ENCODE measurements at places on chromosomes 13 and 19.

GRCh38 chr13:79614250-79614918, 133.4 kb downstream of the NDFIP2 start:
- no peak for DNase-seq

- no peak for DNase-seq
These were observed 37.0 kb upstream of the MAP3K10 start for GRCh38 chr19:40154121-40154680.

DNA sequence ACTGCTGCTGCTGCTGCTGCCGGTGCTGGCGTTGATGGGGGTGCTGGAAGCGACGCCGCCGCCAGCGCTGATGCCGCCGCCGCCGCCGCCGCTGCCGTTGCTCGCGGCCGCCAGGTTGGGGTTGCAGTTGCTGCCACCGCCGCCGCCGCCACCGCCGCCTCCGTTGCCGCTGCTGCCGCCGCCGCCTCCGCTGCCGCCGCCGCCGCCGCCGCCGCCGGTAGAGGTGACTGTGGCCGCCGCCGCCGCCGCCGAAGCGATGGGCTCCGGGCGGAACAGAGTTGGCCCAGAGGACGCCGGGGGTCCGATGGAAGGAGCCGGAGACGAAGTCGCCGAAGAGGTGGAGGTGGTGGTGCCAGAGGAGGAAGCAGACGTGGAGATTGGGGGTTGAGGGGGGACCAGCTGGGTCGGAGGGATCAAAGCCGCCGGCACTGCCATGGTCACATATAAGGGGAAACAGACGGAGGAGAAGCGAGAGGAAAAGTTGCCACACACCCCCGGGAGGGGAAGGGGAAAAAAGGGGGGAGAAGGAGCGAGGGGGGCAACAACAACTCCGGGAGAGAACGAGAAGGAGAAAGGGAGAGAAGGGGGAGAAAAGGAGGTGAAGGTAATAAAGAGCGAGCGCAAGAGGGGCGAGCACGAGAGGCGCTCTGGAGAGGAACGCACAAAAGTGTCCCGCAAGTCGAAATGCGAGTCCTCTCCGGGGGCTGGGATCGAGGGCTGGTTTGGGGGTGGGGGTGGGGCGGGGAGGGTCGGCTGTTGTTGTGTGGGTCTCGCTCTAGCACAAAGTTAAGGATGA, 471 bp downstream of the DACH1 start:
- peak; percentile 74 for DNase-seq

- no peak for DNase-seq
These were observed 109.0 kb upstream of the RNF113B start for GRCh38 chr13:98285852-98286594.

GRCh38 chr13:66751691-66752090, 478.4 kb downstream of the PCDH9 start:
- no peak for DNase-seq

DNA sequence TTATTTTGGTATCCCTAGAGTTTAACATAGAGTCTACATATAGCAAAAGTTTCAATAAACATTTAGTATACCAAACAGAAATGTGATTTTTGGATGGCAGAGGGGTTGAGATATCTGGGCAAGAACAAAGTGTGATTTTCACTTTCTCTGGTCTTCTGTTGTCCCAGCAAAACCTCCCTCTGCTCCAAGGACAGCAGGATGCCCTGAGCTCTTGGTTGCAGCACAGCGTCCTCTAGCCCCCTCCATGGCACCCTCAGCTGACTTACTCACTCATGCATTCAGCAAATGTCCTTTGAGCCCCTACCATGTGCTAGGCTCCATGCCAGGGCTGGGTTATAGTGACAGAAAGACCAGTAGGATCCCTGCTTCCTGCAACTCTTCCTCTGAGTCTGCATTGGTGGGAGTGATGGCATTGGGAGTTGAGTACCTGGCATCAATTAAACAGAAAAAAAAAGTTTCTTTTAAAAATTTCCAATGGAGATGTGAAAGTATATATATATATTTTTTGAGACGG, 104.8 kb upstream of the UBL3 start:
- no peak for DNase-seq

DNA sequence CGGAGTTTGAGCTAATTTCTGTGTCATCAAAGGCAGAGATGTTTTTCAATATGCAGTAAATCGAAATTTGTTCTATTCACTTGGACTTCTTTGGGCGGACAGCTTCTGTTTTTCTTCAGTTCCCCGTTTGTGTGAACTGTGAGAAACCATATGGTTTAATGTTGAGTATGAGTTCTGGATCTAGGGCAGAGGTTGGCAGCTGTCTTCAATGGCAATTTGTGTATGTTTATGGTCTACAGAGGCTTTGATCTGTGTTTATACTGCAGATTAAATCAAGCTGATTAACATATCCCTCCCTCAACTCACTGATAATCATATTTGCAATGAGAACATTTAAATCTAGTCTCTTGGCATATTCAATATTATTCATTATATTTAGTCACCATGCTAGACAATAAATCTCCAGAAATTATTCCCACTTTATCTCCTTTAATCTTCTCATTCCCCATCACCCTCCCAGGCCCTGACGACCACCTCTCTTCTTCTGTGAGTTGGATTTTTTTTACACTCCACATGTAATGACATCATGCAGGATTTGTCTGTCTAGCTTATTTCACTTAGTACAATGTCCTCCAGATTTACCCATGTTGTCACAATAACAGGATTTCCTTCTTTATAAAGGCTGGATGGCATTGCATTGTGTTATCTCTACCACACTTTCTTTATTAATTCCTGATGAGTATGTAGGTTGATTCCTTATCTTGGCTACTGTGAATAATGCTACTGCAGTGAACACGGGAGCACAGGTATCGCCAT, 9.0 kb downstream of the ZNF331 start:
- no peak for DNase-seq

Measured in activated CD4-positive, alpha-beta T cell treated with anti-CD3 and anti-CD28 coated beads, Interleukin-2, amount 10 ng/mL, durations not matched to agents 24 days and 14 days (primary cell).